ENCODE measurements at places on chromosomes 2 and 18.

DNA sequence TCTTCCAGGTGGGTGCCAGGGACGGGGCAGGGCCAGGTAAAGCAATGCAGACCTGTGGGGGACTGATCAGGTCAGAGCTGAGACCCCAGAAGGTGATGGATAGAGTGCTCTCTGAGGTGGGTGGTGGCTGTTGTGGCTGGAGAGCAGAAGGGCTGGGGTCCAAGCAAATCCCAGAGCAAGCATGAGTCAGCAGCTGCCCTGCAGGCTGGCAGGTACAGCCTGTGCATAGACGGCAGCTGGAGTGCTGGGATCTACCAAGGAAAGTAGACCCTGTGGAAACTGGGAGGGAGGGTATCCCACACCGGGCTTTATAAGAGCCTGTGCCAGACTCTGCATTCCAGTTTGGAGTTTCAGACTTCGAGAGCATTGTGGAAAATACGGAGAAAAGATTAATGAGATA, 663 bp downstream of the TRIM54 start:
- no peak for DNase-seq

DNA sequence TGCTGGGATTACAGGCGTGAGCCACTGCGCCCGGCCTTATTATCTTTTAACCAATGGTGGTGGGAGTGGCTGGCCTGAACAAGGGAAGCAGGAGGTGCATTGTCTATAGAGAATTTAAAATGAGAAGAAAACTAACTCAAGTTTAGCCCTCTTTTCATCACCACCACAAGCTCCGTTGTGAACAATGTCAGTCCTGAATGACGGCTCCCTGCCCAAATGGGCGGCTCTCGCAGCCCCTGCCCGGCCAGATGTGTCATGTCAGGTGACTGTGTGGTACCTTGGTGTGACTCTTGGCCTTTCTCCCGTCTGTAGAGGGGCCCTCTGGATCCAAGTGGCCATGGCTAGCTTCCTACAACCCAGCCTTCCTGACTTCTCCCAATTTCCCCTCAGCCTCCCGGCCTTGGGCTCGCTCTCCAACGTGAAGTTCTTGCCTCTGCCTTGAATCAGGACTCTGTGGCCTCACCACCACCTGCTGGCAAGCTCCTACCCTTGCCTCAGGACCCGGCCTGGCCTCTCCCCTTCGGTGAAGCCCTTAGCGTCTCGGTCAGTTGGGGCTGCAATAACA, 67.6 kb downstream of the LONRF2 start:
- DNase-seq = no peak

GRCh38 chr2:216538538-216538937, 39.9 kb downstream of the RPL37A start:
- no peak for DNase-seq

- DNase-seq = no peak
Observed at GRCh38 chr2:170141865-170142264, 36.1 kb upstream of the MYO3B start.

DNA sequence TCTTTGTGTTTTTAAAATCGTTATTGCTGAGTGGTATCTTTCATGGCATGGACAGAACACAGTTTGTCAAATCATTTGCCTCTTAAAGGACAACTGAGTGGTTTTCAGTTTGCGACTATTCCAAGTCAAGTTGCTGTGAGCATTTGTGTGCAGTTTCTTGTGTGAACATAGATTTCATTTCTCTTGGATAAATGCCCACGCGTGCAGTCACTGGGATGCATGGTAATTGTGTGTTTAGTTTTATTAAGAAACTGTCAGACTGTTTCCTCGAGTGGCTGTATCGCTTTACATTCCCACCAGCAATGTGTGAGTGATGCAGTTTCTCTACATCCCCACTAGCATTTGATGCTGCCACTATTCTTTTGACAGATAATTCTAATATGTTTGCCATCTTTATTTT, 154.0 kb upstream of the ARL4C start:
- DNase-seq = no peak

DNA sequence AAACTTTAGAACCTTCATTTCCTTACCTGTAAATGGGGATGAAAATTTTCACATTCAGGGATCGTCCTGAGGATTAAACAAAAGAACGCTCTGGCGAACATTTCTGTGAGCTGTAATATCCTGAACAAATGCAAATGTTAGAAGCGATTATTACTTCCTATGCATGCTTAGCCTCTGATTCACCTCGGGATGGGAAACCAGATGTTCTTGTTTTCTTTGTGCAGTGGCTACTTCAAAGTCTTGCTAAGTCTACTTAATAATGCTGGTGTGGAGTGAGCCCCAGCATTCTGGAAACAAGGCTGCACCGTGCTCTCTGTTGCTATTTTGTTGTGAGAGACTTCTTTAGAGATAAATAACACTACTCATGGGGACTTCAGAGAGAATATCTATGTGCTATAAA, 119.1 kb upstream of the PELI1 start:
- DNase-seq = no peak

- no peak for DNase-seq
Observed at GRCh38 chr2:175807031-175807873, 194.8 kb downstream of the LNPK start.

- no peak for DNase-seq
Observed at GRCh38 chr2:233259730-233260129, 8.3 kb downstream of the ATG16L1 start.

DNA sequence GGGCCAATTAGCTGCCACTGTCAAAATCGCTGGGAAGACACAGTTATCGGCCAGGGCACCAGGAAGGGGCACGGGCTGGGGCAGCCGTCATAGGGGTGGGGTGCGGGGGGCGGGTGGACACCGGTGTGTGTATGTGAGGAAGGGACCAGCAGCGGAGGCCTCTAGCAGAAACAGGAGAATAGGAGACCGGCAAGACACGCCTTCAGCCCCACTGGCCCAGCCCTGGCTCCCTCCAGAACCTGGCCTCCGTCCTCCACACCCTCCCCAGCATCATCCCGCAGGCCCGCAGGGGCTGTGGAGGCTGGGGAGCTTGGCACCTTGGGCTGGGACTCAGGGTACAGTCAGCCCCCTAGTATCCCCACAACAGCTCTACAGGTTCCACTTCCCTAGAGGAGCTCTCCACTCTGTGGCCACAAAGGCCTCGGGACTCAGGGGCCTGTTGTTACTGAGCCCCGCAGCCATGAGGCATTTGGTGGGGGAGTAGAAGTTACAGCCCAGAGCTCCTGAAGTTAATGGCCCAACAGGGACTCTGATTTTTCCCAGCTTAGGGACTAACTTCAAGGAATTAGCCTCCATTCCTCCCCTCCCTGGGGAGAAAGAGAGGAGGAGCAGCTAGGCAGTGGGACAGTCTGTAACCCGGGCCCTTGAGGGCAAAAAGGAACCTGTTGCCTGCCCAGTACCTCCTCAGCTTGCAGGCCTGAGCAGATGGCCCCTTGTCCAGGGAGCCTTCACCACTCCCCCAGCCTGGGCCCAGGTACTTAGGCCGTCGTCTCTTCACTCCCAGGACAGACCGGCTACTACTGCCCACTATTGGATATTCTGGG, 19.9 kb downstream of the SH2D6 start:
- DNase-seq = no peak

Measured in stimulated activated CD4-positive, alpha-beta T cell treated with anti-CD3 and anti-CD28 coated beads, Interleukin-12 subunit alpha, Interleukin-12 subunit beta, amount 100 ng/mL, for 4 hours (primary cell).